Esophagus muscularis mucosa (tissue), 4 donors: ENCODE measurements at places on chromosomes 7 and 10. TPM values are rescaled to one million over a fixed set of nuclear protein-coding genes. Genes with fewer than 3 reads are reported as not detected.
A peak's percentile ranks its signal among the peaks of the same experiment; 100 is the strongest.

DNA sequence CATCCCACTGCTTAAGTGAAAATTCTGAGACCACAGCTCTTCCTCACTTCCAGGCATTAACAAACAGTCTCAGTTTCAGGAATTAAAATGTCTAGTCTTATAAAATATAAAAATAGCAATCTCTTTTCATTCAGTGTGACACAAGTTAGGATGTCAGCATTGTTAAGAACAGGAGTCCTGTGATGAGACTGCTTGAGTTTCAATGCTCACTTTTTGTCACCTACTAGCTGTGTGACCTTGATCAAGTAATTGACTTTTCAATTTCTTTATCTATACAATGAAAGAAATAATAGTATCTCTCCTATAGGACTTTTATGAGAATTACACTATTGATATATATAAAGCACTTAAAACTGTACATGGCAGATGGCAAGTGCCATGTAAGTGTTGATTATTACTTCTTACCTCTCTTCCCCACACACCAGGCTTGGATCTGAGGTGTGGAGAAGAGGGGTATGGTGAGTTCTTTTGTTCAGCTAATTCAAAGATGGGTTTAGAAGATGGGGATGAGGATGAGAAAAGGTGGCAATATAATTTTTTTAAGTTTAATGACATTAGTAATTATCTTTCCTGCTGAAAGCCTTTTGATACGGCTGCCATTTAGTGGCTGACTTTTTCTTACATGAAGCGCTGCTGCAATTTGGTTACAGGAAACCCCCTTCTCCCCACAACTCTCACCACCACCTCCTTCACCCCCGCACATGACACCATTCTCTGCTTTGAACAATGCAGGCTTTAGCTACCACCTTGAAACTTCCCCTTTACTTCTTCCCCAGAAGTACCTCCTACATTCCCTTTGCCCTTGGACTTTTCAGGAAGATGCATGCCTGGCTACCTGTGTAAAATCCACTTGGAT is 20.8 kb upstream of the HYAL4 start:
- no peak for DNase-seq
- no peak overlapping the region for H3K27ac ChIP-seq
- no peaks in the 10 kb centered on the region for H3K27me3 ChIP-seq

DNA sequence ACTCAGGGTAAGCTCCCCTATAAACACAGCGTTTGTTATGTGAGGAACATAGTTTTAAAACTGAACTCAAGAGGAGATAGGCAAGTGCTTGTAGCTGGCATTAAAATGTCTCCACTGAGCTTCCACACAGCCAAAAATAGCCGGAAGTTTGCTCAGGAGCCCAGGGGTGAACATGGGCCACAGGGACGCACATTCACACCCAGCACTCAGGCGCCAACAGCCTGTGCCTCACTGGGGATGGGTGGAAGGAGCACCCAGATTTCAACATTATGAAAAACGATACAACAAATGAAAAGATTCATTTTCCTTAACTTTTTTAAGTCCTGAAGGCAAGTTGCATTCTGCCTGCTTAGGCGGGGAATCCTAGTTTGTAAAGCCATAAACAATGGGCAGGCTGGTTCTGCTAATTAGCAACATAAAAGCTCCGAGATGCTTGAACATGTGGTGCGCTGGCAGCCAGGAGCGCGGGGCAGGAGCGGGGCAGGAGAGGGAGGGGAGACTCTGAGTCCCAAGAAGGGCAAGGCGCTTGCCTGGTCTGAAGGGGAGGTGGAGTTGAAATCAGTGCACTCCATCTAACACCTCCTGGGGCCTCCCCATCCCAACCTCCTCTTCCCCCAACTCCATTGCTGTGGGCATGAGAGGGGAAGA is 235.9 kb downstream of the COBL start:
- DNase-seq = peak; percentile 81
- no peak overlapping the region for H3K4me3 ChIP-seq
- peaks cover 14% of the 10 kb centered on the region for H3K4me1 ChIP-seq
- H3K27me3 ChIP-seq = no peaks in the 10 kb centered on the region
- no peaks in the 10 kb centered on the region for H3K36me3 ChIP-seq

GRCh38 chr10:113244750-113245149 is 294.7 kb downstream of the TCF7L2 start:
- no peaks in the 10 kb centered on the region for H3K27me3 ChIP-seq
- no peaks in the 10 kb centered on the region for H3K36me3 ChIP-seq
- no peaks in the 10 kb centered on the region for H3K4me1 ChIP-seq

DNA sequence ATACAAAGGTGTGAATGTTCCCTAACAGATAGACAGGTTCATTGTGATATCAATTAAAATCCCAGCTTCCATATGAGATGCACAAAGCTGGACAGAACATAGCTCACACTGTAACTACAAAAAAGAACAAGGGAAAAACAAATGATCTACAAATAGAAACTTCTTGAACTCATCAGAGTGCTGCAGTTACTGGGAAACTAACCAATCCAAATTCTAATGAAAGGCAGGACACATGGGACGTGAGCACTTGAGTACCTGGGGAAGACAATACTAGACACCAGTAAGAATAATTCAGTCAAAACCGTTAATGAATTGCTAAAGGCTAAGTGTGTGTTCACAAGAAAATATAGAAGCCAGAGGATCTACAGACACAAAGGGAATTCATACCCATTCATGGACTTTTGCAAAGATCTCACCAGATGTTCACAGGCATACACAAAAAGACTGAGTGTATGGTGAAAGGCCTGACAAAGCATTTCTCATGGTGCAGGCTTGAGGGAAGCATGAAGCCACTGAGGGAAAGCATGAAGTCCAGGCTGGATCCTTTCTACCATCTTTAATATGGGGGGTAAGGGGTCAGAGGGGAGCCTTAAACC is 7.8 kb upstream of the GPR22 start:
- H3K4me1 ChIP-seq = no peaks in the 10 kb centered on the region
- H3K4me3 ChIP-seq = no peak overlapping the region
- H3K27me3 ChIP-seq = no peaks in the 10 kb centered on the region
- no peaks in the 10 kb centered on the region for H3K36me3 ChIP-seq
- H3K27ac ChIP-seq = no peak overlapping the region

The UCN3 gene
- total RNA-seq = not detected

GRCh38 chr7:16420649-16421332 is 547 bp downstream of the CRPPA start:
- H3K36me3 ChIP-seq = no peaks in the 10 kb centered on the region
- H3K27ac ChIP-seq = peak overlapping the region; percentile 97
- H3K4me1 ChIP-seq = peaks cover 27% of the 10 kb centered on the region
- H3K27me3 ChIP-seq = no peaks in the 10 kb centered on the region
- DNase-seq = peak; percentile 93

The ZNF239 gene
- total RNA-seq = 5.5 TPM

DNA sequence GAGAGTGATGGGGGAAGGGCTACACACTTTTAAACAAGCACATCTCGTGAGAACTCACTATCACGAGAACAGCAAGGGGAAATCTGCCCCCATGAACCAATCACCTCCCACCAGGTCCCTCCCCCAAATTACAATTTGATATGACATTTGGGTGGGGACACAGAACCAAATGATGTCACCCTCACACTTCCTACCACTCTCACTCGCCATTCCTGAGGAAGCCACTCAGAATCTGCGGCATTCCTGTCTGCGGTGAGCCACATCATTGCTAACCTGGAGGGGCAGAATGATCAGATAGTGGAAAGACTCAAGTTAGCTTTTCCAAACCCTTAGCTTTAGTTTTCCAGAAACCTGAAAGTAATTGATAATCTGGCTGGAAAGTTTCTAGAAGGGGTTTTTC is 66.9 kb downstream of the MYO3A start:
- no peaks in the 10 kb centered on the region for H3K36me3 ChIP-seq
- no peaks in the 10 kb centered on the region for H3K27me3 ChIP-seq
- DNase-seq = no peak
- H3K27ac ChIP-seq = no peak overlapping the region

GRCh38 chr7:121901026-121901425 is 28.1 kb downstream of the PTPRZ1 start:
- DNase-seq = no peak
- no peaks in the 10 kb centered on the region for H3K4me1 ChIP-seq
- no peak overlapping the region for H3K27ac ChIP-seq
- no peaks in the 10 kb centered on the region for H3K36me3 ChIP-seq
- H3K27me3 ChIP-seq = no peaks in the 10 kb centered on the region

DNA sequence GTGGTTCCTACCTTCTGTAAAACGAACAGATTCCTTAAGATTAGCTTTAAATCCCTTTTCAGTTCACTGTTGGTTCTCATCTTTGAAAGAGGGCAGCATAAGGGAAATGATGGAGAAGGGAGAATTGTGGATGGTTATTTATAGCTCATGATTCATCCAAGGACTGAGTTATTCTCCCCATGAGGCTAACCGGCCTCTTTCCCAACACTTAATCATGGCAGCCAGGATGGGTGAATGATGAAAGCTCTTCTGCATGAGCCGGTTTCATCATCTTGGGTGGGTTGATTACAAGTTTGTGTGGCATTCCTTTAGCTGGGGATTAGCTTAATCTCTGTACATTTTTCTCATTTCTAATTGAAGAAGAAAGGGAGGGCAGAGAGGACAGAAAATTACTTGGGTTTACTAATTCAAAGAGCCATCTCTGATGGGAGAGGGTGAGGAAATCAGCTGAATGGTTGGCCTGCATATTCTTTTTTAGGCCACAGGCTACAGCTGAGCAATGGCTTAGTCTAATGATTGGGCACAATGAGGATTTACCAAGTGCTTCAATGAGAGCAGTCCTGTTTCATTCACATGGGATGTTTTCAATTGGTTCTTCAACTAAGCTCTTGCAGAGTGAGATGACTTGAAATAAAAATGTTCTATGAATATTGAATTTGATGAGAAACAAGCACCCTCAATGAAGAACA is 250.0 kb downstream of the BMPER start:
- no peaks in the 10 kb centered on the region for H3K36me3 ChIP-seq
- H3K27me3 ChIP-seq = no peaks in the 10 kb centered on the region
- H3K4me1 ChIP-seq = peaks cover 39% of the 10 kb centered on the region
- peak overlapping the region; percentile 58 for H3K27ac ChIP-seq

The SNX10 gene
- total RNA-seq = 5.0 TPM

- no peak overlapping the region for H3K4me3 ChIP-seq
- H3K27me3 ChIP-seq = no peaks in the 10 kb centered on the region
Measured at GRCh38 chr7:94980418-94981142, 73.2 kb downstream of the PPP1R9A start.

The ENTPD7 gene
- 4.7 TPM for total RNA-seq

The GNAT3 gene
- total RNA-seq = not detected

DNA sequence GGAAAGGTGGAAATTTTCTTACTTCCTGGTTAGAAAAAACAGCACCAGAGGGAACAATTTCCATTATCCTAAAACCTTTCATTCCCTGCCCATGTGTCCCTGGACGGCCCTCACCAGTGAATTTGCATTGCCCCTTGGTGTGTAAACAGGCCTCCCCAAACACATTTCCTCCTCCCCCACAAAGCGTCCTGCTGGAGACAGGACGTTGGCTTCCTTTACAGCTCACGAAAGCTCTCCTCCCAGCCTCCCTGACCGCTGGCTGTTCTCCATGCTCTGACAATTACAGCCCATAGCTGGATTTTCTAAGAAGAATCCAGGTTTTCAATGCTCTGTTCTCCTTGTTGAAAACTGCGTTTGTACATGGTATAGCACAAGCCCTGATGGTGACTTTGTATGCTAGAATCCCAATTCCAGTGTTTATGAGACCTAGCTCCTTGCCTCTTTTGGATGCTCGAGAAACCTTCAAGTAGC is 724.2 kb upstream of the CELF2 start:
- no peaks in the 10 kb centered on the region for H3K36me3 ChIP-seq
- no peak overlapping the region for H3K4me3 ChIP-seq
- no peak overlapping the region for H3K27ac ChIP-seq
- DNase-seq = no peak
